ENCODE measurements at places on chromosomes 12 and 14. TPM values are rescaled to one million over a fixed set of nuclear protein-coding genes. Genes with fewer than 3 reads are reported as not detected.

KRT6C gene
- total RNA-seq: not detected

NPFF gene
- not detected for total RNA-seq

LALBA gene
- not detected for total RNA-seq

PYGL gene
- 1.2 TPM for total RNA-seq

DIP2B gene
- total RNA-seq: 23.3 TPM

GRCh38 chr12:15691388-15691787 is 97.8 kb downstream of the EPS8 start:
- H3K4me3 ChIP-seq: no peak overlapping the region
- H3K27me3 ChIP-seq: peaks cover 2% of the 10 kb centered on the region
- H3K4me1 ChIP-seq: no peaks in the 10 kb centered on the region
- no peak overlapping the region for H3K27ac ChIP-seq
- H3K36me3 ChIP-seq: no peaks in the 10 kb centered on the region
- DNase-seq: no peak

GRCh38 chr12:114841557-114842251 is 157.7 kb upstream of the TBX3 start:
- no peaks in the 10 kb centered on the region for H3K36me3 ChIP-seq
- H3K4me1 ChIP-seq: no peaks in the 10 kb centered on the region
- H3K27me3 ChIP-seq: no peaks in the 10 kb centered on the region
- DNase-seq: no peak
- no peak overlapping the region for H3K4me3 ChIP-seq
- no peak overlapping the region for H3K27ac ChIP-seq

DNA sequence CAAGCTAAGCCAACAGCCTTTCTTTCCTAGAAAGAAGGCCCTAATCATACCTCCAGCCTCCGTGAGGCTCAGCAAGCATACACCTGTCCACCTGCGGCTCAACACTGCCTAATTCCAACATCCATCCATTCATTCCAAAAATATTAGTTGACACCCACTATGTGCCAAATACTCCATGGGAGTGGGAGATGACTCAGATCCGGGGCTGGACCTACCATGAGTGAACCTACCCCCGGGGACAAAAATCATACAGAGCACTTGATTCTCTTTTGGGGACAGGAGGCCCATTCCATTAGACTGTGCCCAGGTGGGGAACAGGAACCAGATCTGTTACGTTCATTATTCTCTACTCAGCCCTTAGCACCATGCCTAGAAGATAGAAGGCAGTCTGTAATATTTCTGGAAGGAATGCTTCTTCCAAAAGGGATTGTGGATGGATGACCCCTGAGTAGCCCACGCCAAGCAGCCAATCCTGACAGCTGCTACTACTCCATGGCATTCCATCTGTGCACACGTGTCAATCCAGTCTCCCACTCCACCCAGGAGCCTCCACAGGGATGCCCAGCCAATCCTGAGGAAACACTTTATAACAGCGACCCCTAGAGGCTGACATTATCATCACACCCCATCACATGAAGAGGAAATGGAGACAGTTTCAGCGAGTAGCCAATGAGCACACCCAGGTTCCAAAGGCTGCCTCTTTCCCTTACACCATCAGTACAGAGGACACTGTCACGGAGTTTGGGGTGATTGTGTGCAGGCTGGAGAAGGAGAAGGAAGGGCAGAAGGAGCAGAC is 170.7 kb downstream of the ESRRB start:
- no peaks in the 10 kb centered on the region for H3K4me1 ChIP-seq
- DNase-seq: peak; percentile 16
- no peak overlapping the region for H3K4me3 ChIP-seq
- no peaks in the 10 kb centered on the region for H3K36me3 ChIP-seq
- no peak overlapping the region for H3K27ac ChIP-seq

DNA sequence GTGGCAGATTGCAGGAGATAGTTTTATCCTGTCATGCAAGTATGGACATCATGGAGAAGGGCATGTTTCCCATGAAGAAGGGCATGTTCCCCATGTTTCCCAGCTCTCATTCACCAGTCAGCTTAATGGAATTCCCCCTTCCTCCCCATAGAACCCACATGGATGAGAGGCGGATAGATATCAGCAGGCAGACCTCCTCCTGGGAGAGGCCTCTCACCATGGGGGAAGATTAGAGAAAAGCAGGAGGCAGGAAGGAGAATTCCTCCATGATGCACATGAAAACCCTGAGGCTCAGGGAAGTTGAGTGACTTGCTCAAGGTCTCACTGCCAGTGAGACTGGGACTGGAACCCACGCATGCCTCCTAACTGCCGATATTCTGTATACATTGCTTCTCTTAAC is 92.9 kb upstream of the FOXN3 start:
- H3K4me3 ChIP-seq: peak overlapping the region; percentile 77
- H3K36me3 ChIP-seq: peaks cover 2% of the 10 kb centered on the region
- peak overlapping the region; percentile 93 for H3K27ac ChIP-seq
- peaks cover 72% of the 10 kb centered on the region for H3K4me1 ChIP-seq

DNA sequence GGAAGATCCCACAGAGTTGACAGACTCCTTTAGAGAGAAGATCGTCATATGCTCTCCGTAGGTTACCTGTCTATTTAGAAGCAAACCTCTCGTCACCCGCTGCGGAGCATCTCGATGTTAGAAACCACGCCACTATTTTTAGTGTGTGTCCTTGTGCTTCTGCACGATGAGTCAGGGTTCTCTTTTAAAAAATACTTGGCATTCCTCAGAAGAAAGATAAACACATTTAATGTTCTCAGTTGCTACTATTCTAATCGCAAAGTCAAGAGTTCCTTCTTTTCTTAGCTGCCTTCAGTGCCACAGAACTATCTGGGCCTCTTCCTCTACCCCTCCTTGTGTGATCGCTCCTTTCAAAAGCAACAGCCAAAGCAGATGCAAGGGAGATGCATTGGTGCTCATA is 192.4 kb downstream of the PELI2 start:
- H3K27ac ChIP-seq: no peak overlapping the region
- H3K36me3 ChIP-seq: peaks cover 3% of the 10 kb centered on the region
- no peaks in the 10 kb centered on the region for H3K4me1 ChIP-seq
- no peak overlapping the region for H3K4me3 ChIP-seq
- no peak for DNase-seq

DNA sequence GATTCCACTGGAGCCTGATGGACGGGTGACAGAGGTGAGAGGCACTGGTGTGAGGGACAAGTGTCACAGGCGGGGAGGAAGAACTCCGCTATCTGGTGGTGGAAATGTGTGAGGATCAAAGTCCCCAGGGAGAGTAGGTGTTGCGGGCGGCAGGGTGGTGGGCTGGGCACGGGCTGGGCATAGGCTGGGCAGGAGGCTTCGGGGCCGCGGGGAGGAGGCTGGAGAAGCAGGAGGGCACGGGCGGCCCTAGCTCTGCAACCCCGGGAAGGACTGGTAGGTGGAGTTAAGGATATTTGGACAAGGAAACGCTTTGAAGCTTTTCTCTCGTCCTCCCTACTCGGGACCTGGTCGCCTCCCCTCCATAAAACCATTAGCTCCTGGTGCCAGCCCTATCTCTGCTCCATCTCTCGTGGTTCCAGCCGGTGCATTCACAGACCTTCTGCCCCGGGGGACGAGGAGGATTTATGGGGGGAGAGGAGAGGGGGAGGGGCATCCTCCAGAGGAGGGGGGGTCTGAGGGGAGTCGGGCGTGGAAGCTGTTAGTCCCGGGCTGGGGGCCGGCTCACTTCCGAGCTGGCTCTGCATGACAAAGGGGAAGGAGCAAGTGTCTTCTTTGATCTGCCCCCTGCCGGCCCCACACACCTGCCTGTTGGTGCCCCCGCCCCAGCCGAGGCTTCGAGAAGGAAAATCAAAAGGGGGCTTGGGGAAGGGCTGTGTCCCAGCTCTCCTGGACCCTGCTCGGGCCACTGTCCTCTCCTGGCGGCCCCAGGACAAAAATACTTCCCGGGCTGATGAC is 504 bp downstream of the WNT5B start:
- H3K4me3 ChIP-seq: peak overlapping the region; percentile 9
- no peak overlapping the region for H3K27ac ChIP-seq
- H3K27me3 ChIP-seq: peaks cover 60% of the 10 kb centered on the region
- peaks cover 13% of the 10 kb centered on the region for H3K4me1 ChIP-seq
- no peak for DNase-seq
- H3K36me3 ChIP-seq: no peaks in the 10 kb centered on the region

DNA sequence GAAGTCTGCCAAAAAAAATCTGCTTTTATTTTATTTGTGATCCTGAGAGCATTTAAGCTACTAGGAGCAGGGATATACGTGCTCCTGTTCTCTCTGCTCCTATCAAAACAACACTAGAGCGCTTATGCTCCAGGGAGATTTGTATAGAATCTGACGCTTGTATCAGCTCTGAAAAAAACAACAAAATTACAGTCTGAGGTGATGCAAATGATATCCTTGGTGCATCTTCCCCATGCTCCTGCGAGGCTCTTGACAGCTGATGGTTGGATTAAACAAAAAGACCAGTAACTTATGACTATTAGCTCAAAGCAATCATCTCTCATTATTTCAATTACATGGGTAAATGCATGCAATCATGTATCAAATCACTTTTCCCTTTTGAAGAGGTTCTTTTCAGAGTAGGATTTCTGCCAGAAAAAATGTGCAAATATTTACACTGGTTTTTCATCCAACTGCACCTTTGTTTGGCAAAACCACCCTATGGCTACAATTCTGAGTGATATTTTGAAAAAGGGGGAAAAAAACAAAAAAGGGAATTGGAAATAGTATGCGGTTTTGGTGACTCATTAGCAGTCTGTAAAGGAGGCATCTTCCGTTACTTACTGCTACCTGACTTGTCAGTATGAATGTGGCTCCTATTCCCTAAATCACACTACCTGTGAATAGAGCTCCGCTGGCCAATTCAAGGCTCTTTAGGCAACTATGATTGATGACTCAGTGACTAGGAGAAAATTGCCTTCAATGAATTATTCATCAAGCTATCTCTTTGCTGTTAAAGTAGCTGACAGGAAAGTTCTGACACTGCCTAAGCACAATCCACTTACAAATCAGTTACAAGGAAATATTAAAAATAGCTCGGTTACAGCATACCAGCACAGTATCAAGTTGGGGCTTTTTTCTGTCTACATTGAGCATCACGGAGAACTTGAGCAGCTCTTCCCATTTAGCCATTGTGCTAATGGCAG is 450.0 kb downstream of the FOXG1 start:
- H3K4me3 ChIP-seq: no peak overlapping the region
- no peak overlapping the region for H3K27ac ChIP-seq
- DNase-seq: no peak
- H3K36me3 ChIP-seq: no peaks in the 10 kb centered on the region
- no peaks in the 10 kb centered on the region for H3K27me3 ChIP-seq

DNA sequence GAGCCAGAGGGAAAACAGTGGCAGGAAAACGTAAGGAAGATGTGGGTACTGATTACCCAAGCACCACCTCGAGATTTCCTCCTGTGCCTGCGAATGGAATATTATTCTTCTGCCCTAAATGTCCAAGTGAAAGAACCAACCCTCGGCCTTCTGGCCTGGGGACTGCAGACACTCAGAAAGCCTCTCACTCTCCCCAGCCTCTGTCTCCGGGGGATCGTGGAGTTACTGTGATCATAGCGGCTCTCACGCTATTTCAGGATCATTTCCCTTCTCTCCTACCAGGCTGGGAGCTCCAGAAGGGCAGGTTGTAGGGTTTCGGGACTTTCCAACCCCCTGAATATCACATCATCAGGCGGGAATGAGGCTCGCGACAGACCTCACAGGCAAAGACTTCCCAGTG is 68.9 kb downstream of the KDM2B start:
- no peaks in the 10 kb centered on the region for H3K4me1 ChIP-seq
- no peaks in the 10 kb centered on the region for H3K27me3 ChIP-seq
- peaks cover 8% of the 10 kb centered on the region for H3K36me3 ChIP-seq
- no peak overlapping the region for H3K4me3 ChIP-seq
- no peak for DNase-seq

DNA sequence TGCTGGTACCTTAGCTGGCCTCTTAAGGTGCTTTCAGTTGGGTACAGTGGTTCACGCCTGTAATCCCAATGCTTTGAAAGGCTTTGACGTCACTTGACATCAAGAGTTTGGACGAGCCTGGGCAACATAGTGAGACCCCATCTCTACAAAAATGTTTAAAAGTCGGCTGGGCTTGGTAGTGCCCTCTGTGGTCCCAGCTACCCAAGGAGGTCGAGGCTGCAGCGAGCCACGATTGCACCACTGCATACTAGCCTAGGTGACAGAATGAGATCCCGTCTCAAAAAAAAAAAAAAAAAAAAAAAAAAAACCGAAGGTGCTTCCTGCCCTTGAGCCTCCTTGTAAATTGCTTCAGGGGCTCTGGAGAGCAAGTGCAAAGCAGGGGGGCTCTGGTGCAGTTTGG is 50.0 kb downstream of the ACACB start:
- no peaks in the 10 kb centered on the region for H3K4me1 ChIP-seq
- H3K4me3 ChIP-seq: no peak overlapping the region
- no peak for DNase-seq

DNA sequence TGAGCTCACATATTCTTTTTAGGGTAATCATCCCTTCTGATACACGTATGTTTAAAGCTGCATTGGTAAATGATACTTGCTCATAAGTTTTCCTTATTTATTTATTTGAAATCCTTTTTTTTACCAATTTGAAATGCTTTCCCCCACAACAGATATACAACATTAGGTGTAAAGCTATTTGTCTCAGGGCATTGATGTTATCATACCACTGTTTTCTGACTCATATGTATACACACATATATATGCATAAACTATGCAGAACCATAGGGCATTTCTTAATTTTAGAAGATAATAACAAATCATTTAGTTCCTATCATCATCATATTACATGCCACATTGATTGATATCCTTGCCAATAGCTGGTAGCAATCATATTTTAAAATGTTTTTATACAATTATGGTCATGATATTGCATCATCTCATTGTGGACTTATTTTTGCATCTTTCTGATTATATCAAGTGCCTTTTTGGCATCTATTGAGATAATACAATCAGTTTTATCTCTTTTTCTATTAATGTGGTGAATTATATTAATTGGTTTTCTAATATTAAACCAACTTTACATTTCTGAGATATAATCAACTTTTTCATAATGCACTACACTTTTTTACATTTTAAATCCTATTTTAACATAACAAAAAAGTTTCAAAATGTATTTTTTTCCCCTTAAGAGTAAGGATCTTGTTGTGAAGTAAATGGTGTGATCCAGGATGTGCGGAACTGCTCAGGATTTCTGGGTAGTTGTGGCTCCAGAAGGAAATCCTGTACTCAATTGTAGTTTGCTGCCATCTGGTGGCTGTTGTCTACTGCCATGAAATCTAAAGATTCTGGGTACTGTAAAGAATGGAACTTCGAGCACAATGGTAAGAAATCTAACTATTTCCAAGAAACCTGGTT is 16.7 kb downstream of the OR9K2 start:
- H3K27me3 ChIP-seq: no peaks in the 10 kb centered on the region
- no peak overlapping the region for H3K4me3 ChIP-seq
- H3K27ac ChIP-seq: no peak overlapping the region
- DNase-seq: peak; percentile 41
